Omental fat pad (tissue), 4 donors: ENCODE measurements at places on chromosomes 5 and 9. TPM values are rescaled to one million over a fixed set of nuclear protein-coding genes. Genes with fewer than 3 reads are reported as not detected.

C6 gene
- 9.4 TPM for total RNA-seq

ORM2 gene
- total RNA-seq: not detected

GKAP1 gene
- total RNA-seq: 6.9 TPM

MARVELD2 gene
- total RNA-seq: 1.3 TPM

SLC12A2 gene
- total RNA-seq: 28.1 TPM

TAF11L5 gene
- not detected for total RNA-seq

GHR gene
- total RNA-seq: 140 TPM

FAM78A gene
- total RNA-seq: 5.8 TPM

WHRN gene
- 3.0 TPM for total RNA-seq

DNA sequence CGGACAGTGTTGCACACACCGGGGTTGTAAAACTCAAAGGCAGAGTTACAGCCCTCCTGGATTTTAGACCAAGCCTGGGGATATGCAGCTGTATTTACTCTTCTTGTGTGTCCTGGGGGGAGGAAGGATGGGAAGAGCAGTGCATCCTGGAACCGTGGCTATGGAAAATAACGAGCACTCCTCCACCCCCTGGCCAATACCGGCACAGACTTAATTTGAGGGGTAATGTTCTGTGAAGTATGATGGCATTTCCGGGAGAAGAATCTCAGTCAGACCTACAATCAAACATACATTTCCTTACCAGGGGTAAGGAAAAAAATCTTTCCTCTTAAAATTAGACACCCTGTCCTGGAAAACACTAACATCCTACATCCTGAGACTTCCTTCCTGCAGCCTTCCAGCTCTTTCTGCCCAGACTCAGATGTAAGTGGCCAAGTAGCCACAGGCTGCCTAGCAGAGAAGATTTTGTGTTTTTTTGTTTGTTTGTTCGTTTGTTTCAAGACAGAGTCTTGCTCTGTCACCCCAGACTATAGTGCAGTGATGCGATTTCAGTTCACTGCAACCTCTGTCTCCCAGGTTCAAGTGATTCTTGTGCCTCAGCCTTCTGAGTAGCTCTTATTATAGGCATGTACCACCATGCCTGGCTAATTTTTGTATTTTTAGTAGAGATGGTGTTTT lies 11.0 kb upstream of the ERMP1 start:
- DNase-seq: no peak

GRCh38 chr9:91166796-91167366 lies 194.8 kb downstream of the AUH start:
- no peak for DNase-seq

GRCh38 chr9:967903-968641 lies 8.4 kb upstream of the DMRT3 start:
- no peak for DNase-seq

DNA sequence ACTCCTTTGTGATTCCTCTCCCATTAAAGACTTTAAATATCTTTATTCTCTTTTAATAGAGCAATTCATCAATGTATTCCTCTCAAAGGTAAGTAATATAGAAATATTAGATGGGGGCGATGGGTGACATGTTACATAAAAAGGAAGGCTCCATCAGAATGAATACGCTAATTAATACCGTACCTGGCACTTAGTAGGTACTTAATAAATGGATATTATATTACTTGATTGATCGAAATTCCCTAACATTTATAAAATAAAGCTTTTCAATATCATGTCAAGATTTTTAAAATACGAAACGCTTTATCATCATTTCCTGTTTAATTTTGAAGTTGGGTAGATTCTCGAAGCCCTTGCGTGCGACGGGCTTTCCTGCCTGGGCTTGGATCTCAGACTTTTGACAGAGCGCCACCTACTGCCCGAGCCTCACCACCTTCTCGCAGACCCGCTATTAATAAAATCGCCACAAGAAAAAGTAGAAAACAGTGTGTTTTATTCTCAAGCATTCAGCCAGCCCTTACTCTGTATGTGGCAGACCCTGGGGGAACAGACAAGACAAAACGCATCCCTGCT lies 99.4 kb downstream of the C5orf15 start:
- peak; percentile 62 for DNase-seq

GRCh38 chr9:135555910-135556309 lies 5.6 kb upstream of the PAEP start:
- DNase-seq: no peak

DNA sequence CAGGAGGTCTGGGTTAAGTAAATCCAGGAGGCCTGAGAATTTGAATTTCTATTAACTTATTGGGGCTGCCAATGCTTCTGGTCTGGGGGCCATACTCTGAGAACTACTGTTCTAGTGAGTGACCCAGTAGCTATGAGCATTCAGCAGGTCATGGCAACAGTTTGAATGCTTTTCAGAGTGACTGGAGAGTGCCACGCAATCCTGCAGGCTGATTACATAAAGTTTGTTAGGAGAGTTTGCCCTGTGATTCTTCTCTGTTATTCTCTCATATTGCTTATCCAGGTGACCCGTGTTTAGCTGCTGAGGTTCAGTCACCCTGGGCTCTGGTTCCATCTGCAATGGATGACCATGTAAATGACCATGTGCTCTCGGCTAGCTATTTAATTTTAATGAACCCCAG lies 22.2 kb upstream of the TMED7 start:
- DNase-seq: no peak

DNA sequence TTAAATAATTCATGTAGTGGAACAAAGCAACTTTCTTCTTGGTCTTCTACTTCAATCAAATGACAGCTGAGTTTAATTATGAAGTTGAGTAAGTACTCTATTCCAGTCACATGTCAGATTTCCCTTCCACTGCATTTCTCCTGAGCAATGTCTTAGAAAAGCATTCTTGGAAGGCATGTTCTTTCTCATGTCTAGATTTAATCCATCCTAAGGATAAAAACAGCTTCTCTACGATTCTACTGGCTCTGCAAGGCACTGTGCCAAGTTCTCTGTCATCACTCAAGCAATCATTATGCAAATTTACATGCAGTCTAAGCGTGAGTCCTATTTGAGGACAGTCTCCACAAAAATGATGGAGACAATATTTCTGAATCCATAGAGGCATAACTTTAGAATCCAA lies 142.4 kb downstream of the YIPF5 start:
- no peak for DNase-seq

GRCh38 chr9:78900500-78900899 lies 603.6 kb downstream of the PSAT1 start:
- DNase-seq: no peak

DNA sequence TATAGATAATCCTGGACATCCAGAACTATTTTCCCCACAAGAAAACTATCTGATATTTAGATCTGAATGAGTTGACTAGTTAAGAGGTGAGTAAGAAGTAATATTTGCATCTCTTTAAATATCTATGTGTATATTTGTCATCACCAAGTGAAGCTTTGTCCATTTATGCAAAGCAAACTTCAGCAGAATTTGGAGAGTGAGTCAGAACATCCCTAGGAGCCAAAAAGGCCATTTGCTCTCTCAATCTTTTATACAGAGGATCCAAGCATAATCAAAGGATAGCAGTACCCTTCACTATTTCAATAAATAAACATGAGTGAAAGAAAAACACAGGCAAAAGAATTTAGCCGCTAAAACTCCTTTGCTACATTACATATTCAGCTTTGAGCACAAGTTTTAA lies 454.4 kb downstream of the NR2F1-AS1 start:
- DNase-seq: no peak

DNA sequence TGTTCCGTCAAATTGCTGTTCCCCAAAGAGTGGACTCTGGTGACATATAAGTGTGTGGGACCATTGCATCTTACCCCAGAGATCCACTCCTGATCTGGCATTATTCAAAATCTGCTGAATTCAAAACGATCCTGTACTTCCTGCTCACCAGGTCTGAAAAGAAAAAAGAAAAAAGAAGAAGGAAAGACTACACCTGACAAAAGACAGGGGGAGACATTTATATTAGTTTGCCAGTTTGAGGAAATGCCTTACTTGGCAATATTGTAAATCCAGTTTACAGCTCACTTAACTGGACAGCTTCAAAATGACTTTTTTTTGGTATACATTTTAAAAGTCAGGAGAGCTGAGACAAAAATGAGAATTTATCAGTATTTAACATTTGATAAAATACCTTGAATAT lies 15.0 kb upstream of the GRHPR start:
- DNase-seq: no peak

GRCh38 chr5:25128606-25129005 lies 483.8 kb upstream of the CDH10 start:
- no peak for DNase-seq

GRCh38 chr5:168663276-168664004 lies 84.3 kb upstream of the PANK3 start:
- no peak for DNase-seq

DNA sequence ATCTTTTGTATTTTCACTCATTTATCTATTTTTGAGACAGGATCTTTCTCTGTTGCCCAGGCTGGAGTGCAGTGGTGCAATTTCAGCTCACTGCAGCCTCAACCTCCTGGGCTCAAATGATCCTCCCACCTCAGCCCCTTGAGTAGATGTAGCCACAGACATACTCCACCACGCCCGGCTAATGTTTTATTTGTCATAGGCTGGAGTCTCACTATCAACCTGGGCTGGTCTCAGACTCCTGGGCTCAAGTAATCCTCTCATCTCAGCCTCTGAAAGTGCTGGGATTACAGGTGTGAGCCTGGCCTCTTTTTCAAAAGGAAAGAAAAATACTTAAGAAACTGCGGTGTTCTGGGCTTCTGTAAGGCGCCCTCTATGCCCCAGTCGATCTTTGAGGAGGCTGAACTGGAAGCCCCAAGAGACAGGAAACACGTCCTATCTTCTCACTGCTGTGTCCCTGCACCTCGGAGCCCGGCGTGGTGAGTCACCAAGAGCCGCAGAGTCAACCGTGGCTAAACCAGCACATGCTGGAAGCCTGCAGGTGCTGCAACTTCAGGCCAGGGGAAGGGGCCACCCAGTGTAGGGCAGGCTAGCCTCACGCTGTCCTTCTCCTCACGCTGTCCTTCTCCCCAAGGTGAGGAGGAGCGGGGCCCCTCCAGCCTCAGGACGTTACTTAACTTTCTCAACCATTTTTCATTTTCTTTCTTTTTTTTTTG lies 15.2 kb upstream of the LHX3 start:
- DNase-seq: no peak

DNA sequence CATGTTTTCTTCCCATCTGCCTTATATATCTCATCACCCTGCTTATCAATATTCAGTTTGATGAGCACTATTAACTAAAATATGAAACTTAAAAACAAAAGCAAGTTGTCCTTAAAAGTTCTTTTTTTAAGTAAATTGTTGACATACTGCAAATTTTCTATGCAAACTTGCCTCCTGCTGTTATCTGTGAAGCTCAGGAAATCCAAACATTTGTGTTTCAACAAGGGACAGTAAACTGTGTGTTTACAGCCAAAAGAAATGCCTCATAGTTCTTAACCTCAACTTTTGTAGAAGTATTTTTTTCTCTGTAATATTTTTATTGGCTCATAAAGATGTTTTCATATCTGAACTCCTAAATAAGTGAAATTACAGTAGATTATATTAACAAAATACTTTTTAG lies 7.7 kb upstream of the TTC23L start:
- no peak for DNase-seq
